ENCODE measurements at places on chromosomes 3 and 15.
A peak's percentile ranks its signal among the peaks of the same experiment; 100 is the strongest.

DNA sequence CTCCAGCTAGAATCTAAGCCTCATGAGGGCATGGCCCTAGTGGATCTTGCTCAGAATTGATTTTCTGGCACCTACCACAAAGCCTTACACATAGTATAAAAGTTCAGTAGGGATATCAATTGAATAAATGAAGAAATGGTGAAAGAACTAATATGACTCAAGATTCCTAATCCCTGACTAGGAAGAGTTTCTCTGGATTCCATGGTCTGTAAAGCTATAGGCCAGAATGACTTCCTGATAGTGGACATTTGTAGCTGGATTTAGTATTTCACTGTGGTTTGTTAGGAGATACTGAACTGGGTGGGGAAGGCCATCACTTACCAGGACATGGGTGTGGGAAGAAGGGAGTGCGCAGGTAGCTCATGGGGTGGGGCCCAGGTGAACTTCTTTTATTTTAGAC is 168.9 kb downstream of the RAP2B start:
- DNase-seq = no peak

- no peak for DNase-seq
Measured at GRCh38 chr3:122623031-122623829, 45.8 kb downstream of the PARP15 start.

DNA sequence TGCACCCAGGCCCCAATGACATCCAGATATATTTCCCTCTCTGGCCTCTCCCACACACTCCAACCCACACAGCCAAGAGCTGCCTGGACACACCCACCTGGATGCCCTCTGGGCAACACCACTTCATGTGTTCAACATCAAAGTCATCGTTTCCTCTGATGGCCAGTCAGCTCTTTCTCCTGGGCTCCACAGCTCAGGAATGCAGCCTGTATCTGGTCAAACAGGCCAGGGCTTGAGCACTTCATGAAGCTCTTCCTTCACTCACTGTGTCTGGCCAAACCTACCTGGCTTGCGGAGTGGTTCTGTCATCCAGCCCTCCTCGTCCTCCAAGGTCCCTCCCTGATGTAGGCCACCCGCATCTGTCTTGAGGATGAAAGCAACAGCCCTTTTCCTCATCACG is 35.8 kb upstream of the SLC6A11 start:
- DNase-seq = no peak

- DNase-seq = no peak
Measured at GRCh38 chr3:72821161-72821781, 27.0 kb downstream of the SHQ1 start.

DNA sequence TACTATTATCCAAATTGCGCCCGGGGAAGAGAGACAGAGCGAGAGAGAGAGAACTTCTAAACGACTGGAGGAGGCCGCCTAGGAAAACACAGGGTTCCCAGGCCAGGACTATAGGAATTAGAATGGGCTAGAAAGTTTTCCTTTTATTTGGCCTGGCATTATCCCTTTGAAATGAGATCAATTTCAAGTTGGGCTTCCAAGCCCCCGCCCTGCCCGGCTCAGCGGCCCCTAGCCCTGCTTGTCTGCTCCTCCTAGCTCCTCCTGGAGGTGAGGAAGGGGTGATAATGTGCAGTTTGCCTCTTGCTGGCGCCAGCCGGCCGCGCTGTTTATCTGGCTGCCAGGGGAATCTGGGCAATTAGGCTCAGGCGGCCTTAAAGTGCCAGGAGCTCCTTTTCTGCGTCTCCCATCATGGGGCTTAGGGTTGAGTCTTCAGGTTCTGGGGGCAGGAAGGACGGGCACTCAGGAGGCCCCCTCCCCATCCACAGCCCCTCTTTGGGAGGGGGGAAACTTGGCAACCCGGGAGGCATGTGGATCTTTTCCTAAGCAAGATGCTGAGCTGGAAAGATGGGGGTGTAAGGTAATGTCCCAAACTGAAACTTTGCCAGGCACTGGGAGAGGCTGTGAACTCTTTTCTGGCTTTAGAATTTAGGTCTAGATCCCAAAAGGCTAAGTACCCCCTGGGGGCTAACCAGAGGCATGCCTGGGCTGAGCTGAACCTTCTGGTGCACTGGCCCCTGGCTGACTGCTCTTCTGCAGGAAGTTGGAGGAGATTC is 5.5 kb downstream of the SMAD6 start:
- DNase-seq = peak; percentile 81

- DNase-seq = no peak
Measured at GRCh38 chr15:98906712-98907083, 100.9 kb downstream of the PGPEP1L start.

DNA sequence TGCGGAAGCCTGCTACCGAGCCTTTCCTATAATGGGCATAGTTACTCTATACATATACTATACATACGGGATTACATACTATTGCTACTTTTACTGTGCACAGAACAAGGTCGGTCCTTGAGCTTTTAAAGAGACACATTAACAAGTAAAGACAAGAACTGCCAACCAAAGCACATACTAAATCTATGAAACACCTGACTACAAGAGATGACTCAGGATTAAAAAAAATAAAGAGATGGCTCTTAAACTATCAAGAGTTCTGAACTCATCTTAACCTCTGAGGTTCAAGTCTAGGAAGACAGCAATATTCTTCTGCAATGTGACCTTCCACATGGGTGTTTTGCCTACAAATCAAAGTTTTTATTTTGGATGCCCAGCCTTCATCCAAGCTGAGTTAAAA is 106.8 kb downstream of the TNIK start:
- no peak for DNase-seq

DNA sequence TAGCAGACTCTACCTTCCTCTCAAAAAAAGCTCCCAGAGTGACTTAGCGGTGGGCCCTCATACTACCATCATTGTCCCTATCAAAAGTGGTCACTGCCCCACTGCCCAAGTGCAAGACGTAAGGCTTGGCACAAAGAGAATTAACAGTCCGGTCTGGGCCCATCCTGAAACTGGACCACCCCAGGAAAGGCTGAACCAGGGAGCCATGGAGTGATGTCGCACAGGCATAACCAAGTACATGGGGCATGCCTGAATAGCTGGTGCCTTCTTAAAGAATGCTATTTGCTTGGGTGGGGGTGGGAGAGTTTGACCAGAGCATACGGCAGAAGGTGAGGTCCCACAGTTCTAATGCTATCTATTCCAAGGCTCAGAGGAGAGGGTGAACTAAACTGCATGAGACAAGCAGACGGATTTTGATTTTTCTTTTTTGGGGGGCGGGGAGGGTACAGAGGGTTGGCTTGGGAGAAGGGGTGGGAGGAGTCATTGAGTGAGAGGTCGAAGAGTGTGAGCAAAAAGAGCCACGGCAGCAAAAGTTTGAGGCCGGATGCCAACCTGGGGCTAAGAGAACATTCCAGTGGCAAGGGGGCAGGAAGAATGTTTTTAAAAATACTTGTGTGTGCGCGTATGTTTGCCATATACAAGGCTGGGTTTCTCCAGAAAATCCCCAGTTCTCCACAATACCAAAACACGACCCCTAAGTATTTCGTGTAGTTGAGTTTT is 50.2 kb downstream of the FAM174B start:
- DNase-seq = no peak

DNA sequence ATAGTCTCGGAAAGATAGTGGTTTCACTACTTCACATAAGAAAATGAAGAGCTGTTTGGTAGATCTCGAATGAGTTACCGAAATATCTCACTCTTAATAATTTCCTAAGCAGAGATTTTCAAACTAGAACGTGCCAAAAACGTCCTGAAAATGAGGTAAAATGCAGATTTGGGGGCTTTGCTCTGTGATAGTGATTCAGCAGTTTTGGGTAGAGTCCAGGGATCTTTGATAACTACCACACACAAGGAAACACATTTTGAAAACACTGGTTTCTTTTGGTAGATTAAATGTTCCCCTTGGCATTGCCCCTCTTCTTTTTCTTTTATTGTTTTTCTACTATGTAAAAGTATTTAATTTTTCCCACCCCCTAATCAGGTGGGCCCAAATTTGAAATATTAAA is 125.9 kb downstream of the EBLN2 start:
- no peak for DNase-seq

DNA sequence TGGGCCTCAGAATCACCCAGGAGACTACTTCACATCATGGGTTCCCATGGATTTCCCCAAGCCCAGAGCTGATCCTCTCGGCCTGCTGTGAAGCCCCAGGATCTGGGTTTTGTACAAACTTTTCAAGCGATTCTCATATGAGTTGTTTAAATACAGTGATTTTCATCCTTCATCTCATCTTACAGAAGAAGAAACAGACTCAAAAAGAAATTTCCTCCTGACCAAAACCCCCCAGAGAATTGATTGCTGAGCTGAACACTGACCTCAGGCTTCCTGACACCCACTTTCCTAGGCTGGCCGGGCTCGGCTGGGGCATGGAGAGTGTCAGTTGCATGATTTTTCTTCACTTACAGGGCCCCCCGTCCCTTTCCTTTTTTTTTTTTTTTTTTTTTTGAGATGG is 60.3 kb downstream of the BDH1 start:
- no peak for DNase-seq

DNA sequence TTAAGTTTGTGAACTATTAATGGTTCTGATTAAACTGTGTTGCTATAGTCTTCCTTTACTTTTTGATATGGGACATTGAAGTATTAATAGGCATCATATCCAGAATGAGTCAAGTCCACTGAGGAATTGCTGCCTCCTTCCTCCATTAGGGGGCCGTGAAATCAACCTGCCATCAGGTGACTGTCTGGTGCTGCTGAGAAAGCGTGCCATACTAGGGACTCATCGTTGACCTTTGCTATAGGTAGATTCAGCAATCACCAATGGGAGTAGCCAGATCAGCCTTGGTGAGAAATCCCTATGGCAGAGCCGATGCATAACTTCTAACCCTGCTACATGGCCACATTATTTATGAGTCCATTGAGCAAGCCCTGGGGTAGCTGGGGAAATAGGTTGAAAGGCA is 30.1 kb upstream of the SLC28A2 start:
- no peak for DNase-seq

- DNase-seq = no peak
Measured at GRCh38 chr3:183434992-183435391, 6.6 kb upstream of the MCF2L2 start.

DNA sequence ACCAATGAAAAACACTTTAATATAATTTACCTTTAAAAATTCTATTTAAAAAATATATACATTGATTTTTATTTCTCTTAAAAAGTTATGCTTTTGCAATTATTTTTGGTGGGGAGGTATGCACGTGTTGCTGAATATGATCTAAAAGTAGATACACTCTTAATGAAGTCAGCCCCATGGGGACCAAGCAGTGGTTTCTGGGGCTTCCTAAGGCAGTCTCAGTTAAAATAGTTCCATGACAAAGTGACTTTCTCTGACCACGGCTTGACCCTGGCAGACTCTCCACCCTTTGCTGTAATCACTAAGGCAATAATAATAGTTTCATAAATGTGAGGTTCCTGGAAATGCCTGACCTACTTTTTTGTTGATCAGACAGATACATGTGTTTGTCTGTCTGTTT is 50.4 kb downstream of the CCR4 start:
- DNase-seq = no peak

Measured in tibial artery (tissue), 4 donors.